ENCODE measurements at places on chromosomes 2 and 18.

- no peak overlapping the region for H3K27ac ChIP-seq
- no peaks in the 10 kb centered on the region for H3K27me3 ChIP-seq
- DNase-seq = no peak
- H3K4me1 ChIP-seq = no peaks in the 10 kb centered on the region
- no peak overlapping the region for H3K4me3 ChIP-seq
Measured at GRCh38 chr2:109370399-109371035, 241.5 kb downstream of the SH3RF3 start.

GRCh38 chr18:59039449-59039848, 100.2 kb upstream of the SEC11C start:
- H3K27ac ChIP-seq = no peak overlapping the region
- no peaks in the 10 kb centered on the region for H3K4me1 ChIP-seq
- no peak overlapping the region for H3K4me3 ChIP-seq
- H3K27me3 ChIP-seq = no peaks in the 10 kb centered on the region

- no peaks in the 10 kb centered on the region for H3K27me3 ChIP-seq
- peaks cover 16% of the 10 kb centered on the region for H3K4me1 ChIP-seq
- peak; percentile 72 for DNase-seq
Measured at GRCh38 chr2:177433402-177433801, 40.8 kb downstream of the AGPS start.

GRCh38 chr2:68195096-68195495, 37.4 kb downstream of the PNO1 start:
- DNase-seq = peak; percentile 26
- no peak overlapping the region for H3K4me3 ChIP-seq
- peaks cover 15% of the 10 kb centered on the region for H3K4me1 ChIP-seq
- H3K27me3 ChIP-seq = no peaks in the 10 kb centered on the region
- H3K27ac ChIP-seq = no peak overlapping the region

GRCh38 chr18:13823707-13824395, at the start of gene MC5R:
TSS of gene MC5R (plus strand) at chr18:13824149. CDS start at chr18:13825766, 1,617 bp downstream.
- H3K27me3 ChIP-seq = peaks cover 3% of the 10 kb centered on the region
- no peak within 1 kb of the TSS for H3K27ac ChIP-seq
- H3K36me3 ChIP-seq = no peaks in the 10 kb centered on the region
- H3K4me3 ChIP-seq = peak within 1 kb of the TSS; percentile 54
- H3K4me1 ChIP-seq = no peaks in the 10 kb centered on the region

DNA sequence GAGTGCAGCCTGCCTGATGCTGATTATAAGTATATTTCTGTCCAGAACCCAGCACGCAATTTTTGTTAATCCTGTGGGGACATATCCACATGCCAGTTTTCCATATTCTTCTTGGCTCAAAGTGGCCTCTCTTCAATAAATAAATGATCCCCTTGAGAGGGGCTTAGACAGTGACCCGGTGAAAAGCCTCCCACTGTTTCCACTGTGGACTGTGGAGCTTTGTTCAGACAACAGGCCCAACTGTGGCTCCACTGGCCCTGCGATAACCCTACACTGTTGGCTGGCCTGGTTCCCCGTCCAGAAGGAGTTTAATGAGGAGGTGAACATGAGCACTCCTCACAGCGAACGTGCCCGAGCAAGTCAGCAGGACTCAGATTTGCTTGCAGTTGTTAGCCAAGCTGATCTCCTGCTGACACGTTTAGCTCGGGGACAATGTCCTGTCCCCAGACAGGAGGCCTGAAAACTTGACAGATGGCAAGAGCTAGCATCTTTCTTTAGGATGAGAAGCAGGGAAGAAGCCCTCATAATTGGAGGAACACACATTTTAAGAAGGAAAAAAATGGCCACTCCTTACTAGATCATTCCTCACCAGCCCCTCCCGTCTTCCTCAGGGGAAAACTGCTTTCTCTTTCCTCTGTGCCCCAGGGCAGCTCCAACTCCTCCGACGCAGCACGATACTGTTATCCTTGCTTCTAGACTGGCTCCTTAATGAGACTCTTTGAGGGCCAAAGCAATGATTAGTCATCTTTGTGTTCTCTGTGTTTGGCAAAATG, 20.0 kb upstream of the MTCL1 start:
- H3K4me3 ChIP-seq = no peak overlapping the region
- no peaks in the 10 kb centered on the region for H3K27me3 ChIP-seq
- peak; percentile 70 for DNase-seq

DNA sequence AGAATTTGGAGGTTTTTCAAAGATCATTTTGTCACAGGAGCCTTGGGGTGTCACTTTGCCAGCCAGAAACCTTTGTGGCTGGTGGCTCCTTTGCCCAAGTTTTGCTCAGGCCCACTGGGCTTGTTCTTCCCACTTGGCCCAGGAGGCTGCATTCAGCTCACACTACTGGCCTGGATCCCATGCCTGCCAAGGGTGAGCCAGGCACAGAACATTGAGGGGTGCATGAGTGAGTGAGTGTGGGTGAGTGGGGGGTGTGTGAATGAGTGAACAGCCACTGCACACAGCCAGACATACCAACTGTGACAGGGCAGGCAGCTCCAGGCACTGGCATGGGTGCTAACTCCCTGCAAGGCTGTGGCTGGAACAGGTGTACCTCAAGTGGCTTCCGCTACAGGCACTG, 39.6 kb downstream of the FAM171B start:
- no peaks in the 10 kb centered on the region for H3K36me3 ChIP-seq
- no peak overlapping the region for H3K27ac ChIP-seq
- DNase-seq = no peak
- no peaks in the 10 kb centered on the region for H3K27me3 ChIP-seq
- H3K4me3 ChIP-seq = no peak overlapping the region

DNA sequence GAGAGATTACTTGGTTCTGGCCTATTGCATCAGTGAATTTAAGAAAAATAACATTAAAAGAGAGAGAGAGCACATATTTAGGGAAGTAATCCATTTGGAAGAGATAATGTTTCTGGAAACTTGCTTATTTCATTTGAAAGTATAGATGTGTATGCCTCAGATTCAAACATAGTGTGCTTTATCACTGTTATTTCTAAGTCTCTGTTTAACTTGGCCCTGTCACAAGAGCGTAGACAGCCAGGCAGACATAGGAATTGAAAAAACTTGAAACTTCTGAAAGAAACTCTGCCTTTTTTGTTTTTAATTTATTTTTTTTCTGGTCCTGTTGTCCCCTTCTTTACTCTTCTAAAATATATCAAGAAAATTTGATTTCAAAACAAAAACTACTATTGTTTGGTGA, 849.1 kb downstream of the CNTNAP5 start:
- peak; percentile 4 for DNase-seq
- no peak overlapping the region for H3K27ac ChIP-seq
- no peaks in the 10 kb centered on the region for H3K4me1 ChIP-seq
- no peaks in the 10 kb centered on the region for H3K36me3 ChIP-seq
- H3K4me3 ChIP-seq = no peak overlapping the region

GRCh38 chr2:219433666-219434467, 776 bp upstream of the SPEG start:
- H3K27me3 ChIP-seq = no peaks in the 10 kb centered on the region
- DNase-seq = peak; percentile 47
- no peaks in the 10 kb centered on the region for H3K36me3 ChIP-seq

DNA sequence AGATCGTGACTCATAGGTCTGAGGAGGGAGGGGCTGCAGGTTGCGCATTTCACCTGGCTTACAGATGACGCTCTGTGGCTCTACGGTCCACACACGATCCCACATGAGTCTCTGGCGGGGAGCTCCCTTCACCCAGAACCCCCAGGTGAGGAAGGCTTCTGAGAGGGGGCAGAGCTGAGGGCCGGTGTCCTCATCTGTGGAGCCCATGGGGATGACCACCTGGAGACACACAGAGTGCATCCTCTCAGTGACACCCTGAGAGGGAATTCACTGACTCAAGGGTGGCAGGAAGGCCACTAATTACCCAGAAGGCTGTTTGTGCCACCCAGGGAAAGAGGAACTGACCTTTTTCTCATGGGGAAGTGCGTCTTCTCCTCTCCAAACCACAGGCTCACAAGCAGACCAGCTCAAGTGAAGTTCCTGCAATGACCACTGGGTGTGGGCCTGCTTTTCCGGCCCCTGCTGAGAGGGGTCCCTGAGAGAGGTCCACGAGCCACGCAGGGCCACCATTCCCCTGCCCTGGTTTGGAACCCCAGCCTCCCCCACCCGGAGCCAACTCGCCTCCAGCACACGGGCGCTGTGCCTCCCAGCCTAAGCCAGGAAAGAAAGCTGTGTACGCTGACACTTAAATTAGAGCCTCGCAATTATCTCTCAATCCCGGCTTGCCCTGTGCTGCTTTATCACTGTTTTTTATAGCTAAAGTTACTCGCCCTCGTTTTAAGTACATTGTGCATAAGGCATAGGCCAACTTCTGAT, 114.1 kb downstream of the BCL11A start:
- no peak overlapping the region for H3K27ac ChIP-seq
- no peaks in the 10 kb centered on the region for H3K27me3 ChIP-seq
- no peak for DNase-seq
- H3K4me1 ChIP-seq = no peaks in the 10 kb centered on the region
- H3K4me3 ChIP-seq = no peak overlapping the region

DNA sequence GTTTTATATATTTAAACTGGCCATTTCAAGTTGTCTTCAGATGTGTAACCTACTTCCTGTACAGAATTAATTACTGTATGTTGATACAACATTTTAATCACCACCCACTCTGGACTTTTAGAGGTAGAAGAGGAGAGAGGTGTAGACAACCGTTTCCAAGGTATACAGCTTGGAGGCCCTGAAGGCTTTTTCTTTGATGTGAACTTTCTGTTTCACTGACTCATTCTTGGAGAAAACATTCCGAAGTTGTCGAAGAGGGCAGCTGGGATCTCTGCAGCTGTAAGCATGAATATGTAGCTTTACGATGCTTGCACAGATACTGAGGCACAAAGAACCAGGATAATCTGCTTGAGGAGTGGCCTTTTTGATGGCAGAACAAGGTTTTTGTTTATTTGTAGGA, 137.0 kb downstream of the NCKAP5 start:
- H3K27ac ChIP-seq = no peak overlapping the region
- peaks cover 4% of the 10 kb centered on the region for H3K4me1 ChIP-seq
- H3K4me3 ChIP-seq = no peak overlapping the region
- peak; percentile 61 for DNase-seq

DNA sequence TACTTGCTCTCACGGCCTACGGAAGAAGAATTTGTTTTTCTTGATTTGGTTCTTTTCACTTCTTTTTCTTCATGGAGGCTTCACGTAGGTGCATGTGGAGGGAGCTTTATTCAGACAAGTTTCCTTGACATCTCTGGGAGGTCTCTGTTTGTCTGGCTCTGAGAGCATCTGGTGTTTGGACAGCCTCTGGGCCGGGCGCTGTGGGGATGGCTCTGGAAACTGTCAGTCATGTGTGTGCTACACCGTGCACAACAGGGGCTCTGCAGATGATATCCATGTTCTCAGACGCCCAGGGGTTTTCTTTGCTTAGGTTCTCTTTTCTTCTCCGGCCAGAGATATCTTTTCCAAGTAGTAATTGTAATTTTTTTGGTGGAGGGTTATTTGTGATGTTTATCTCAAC, 130.7 kb downstream of the SH3RF3 start:
- peaks cover 7% of the 10 kb centered on the region for H3K27me3 ChIP-seq
- H3K36me3 ChIP-seq = no peaks in the 10 kb centered on the region
- no peak overlapping the region for H3K4me3 ChIP-seq
- no peak overlapping the region for H3K27ac ChIP-seq
- DNase-seq = no peak
- H3K4me1 ChIP-seq = no peaks in the 10 kb centered on the region

DNA sequence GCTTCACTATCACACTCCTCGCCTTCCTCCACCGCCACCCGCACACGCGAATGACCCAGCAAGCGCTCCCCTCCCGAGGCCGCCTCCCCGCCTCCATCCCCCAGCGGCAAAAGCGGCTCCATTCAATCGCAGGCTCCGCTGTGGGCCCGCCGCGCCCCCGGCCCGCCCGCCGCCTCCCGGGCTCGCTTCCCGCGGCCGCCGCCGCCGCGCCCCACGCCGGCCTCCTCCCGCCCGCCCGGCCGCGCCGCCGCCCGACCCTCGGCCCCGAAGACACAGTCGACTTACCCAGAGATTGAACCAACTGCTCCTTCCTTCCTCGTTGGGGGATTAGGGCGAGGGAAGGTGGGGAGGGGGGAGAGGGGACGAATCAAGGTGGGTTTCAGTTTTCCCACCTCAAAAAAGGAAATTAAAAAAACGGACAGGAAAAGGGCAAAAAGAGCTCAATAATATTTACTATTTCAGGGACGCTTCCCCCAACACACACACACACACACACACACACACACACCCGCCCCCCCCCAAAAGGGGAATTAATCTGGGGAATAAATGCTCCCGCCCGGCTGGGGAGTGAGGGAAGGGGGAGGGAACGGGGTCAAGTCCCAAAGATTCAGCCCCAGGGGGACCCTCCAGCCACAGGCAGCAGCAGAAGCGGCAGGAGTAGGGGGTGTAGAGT, 743 bp downstream of the XPO1 start:
- H3K27ac ChIP-seq = peak overlapping the region; percentile 90
- DNase-seq = no peak
- H3K27me3 ChIP-seq = no peaks in the 10 kb centered on the region
- peaks cover 13% of the 10 kb centered on the region for H3K4me1 ChIP-seq
- no peaks in the 10 kb centered on the region for H3K36me3 ChIP-seq

DNA sequence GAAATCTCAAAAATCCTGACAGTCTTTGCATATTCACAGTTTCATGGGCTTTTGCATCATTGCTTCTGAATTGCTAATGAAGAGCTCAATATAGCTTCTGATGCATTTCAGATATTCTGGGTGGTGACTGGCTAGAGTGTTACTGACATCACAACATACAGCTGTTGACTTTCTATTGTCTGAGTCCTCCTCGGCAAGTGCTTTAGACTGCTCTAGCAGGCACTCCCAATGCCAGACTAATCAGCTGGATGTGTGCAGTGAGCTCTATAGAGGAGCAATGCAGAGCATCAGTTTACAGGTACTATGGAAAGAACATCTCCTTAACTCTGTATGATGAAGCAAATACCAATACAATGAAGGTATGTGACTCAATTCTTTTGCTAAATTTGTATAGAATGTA, 54.9 kb downstream of the R3HDM1 start:
- DNase-seq = no peak
- H3K4me3 ChIP-seq = no peak overlapping the region
- H3K27ac ChIP-seq = no peak overlapping the region

DNA sequence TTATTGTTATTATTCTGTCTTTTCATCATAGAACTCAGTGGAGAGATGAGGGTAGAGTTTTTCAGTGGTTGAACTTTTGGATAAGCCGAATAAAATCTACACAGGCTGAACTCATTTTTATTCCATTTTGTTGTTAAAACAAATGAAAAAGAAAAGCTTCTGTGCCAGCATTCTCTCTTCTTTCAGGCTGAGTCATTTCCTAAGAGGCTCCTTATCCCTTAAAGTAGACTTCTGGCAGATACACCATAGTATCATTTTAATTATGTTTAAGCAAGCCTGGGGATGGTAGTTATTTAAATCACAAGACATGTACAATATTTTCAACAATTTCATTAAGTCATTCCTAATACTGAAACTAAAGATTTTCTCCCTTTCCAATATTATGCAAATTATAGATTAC, 1364.0 kb upstream of the NRXN1 start:
- H3K27ac ChIP-seq = no peak overlapping the region
- H3K36me3 ChIP-seq = no peaks in the 10 kb centered on the region
- H3K4me3 ChIP-seq = no peak overlapping the region
- peak; percentile 56 for DNase-seq
- no peaks in the 10 kb centered on the region for H3K27me3 ChIP-seq

All from astrocyte (in vitro differentiated cells and primary cell).